Islet precursor cell (in vitro differentiated cells): ENCODE measurements at places on chromosomes 7 and 10.

GRCh38 chr7:39413636-39414223, 152.5 kb upstream of the YAE1 start:
- no peak for DNase-seq

DNA sequence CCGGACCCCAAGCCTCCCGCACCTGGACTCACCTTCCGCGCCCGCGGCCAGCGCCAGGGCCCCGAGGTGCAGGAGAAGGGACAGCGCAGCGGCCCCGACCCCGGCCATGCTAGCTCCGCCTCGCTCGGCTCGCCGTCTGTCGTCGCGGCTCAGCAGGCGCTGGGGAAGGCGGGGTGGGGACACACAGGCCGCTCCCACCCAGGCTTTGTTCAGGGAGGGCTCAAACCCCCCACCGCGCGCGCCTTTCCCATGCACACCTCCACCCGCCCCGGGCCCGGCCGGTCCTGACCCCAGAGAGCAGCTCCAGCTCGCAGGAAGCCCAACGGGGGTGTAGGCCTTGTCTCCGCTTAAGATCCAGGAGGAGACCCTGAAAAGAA, at the start of gene KCP:
KCP (minus strand) TSS at position 141 of the 377 bp plus-strand sequence; CDS start at position 108, 33 bp downstream.
- DNase-seq = peak; percentile 82

GRCh38 chr7:45073786-45074527, 14.8 kb downstream of the NACAD start:
- DNase-seq = no peak

DNA sequence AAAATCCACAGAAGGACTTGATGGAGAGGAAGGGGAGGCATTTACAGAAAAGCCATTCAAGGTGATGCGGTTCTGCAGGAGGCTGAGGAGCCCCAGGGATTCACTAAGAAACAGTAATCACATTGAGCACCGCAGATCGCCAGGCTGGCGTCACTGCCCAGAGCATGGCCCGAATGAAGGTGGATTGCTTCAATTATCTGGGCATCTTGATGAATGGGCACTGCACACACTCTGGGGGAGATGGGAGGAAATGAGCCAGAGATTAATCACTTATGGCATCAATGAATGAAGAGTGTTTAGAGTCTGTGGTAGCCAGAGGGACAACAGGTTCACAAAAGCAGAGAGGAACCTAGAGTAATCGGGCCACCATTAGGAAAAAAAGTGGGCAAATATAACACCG, 292.1 kb downstream of the ZEB1 start:
- no peak for DNase-seq

- no peak for DNase-seq
Observed at GRCh38 chr10:49628599-49628998, 14.8 kb downstream of the CHAT start.

- no peak for DNase-seq
Observed at GRCh38 chr7:50331564-50332208, 27.2 kb downstream of the IKZF1 start.

DNA sequence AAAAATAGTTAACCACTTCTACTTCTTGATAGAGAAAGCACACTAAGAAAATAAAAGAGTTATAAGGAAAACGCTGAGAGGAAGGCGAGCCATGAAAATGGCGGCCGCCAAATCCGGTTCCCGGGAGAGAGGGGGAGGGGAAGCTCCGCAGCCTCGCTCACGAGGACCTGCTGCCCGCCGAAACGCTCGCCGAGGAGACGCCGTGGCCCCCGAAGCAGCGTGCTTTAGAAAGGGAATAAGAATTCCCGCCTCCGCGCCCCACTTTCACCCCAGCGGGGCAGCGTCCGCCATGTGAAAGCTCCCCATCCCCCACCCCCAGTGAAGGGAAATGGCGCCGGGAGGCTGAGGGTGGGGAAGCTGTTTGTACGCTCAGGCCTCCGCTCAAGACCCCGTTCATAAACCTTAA, 505 bp downstream of the HNRNPA2B1 start:
- DNase-seq = peak; percentile 70

DNA sequence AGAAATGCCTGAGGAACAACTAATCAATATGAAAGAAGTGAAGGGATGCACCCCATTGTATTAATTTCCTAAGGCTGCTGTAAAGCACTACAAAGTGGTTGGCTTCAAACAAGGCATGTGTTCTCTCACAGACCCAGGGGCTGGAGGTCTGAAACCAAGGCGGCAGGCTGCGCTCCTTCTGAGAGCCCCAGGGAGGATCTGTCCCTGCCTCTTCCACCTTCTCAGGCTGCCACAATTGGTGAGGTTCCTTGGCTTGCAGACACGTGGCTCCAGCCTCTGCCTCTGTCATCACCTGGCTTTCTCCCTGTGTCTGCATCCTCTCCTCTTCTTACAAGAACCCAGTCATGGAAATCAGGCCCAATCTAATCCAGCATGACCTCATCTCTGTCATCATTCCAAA, 110.1 kb downstream of the TNS3 start:
- no peak for DNase-seq

GRCh38 chr10:128914681-128915080, 552.4 kb upstream of the MGMT start:
- DNase-seq = no peak

- no peak for DNase-seq
Observed at GRCh38 chr10:69831231-69831855, 29.6 kb downstream of the COL13A1 start.

- no peak for DNase-seq
Observed at GRCh38 chr7:42869131-42870020, 42.5 kb downstream of the C7orf25 start.

- peak; percentile 86 for DNase-seq
Observed at GRCh38 chr7:46032942-46033341, 111.9 kb upstream of the IGFBP3 start.

DNA sequence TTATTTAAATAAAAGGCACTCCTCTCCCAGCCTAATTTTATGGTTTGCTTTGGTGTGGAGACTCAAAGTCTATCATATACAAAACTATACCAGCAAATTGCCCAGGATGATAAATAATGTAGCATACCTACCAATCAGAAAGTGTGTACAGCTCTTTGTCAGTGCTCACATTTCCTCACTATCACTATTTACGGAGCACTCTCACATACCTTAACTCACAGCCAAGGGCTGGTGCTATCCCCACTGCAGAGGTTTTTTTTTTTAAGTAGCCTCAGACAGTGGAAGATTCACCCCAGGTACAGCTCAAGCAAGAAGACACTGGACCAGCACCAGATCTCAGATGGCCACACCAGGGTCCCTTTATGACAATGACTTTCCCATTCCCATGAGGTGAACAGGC, 2.5 kb downstream of the PDLIM1 start:
- DNase-seq = no peak

DNA sequence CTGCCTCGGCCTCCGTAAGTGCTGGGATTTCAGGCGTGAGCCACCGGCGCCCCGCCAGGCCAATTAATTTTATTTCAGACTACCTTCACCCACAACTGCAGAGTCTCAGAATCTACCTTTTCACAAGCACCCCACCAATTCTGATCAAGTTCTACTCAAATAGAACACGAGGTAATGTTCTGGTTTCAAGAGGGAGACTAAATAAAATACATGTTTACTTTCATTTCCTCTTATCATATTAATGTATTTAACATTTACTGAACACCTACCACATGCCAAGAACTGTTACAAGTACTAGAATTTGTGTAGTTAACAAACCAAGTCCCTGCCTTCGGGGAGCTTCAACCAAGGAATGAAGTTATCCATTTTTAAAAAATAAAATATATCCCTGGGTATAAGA, 25.5 kb upstream of the RGS10 start:
- no peak for DNase-seq

- DNase-seq = no peak
Observed at GRCh38 chr7:90655566-90655965, 59.4 kb downstream of the CDK14 start.

DNA sequence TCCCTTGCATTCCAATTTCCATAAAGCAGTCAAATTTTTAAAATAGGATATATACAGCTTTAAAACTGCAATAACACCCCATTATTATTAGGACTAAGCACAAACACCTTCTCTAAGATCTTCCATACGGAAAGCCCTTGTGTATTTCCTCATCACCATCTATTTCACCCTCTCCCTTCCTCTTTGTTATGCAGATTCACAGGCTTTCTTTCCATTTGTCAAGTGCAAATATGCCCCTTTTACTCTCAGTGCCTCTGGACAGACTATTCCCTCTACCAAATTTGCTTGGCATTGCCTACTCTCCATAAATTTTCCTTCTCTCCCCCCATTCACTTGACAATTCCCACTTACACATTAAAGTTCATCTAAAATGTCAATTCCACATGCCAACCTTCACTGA, 61.7 kb downstream of the SNX13 start:
- no peak for DNase-seq

- DNase-seq = no peak
Observed at GRCh38 chr10:100501423-100501822, 18.2 kb downstream of the SEC31B start.
